Large intestine (tissue), 12 donors: ENCODE measurements at places on chromosomes 4 and X. TPM values are rescaled to one million over a fixed set of nuclear protein-coding genes. Genes with fewer than 3 reads are reported as not detected.

- H3K4me3 ChIP-seq, result no peak overlapping the region
- no peaks in the 10 kb centered on the region for H3K4me1 ChIP-seq
- DNase-seq, result peak; percentile 77
Measured at GRCh38 chrX:56802921-56803849, 74.1 kb downstream of the NBDY start.

DNA sequence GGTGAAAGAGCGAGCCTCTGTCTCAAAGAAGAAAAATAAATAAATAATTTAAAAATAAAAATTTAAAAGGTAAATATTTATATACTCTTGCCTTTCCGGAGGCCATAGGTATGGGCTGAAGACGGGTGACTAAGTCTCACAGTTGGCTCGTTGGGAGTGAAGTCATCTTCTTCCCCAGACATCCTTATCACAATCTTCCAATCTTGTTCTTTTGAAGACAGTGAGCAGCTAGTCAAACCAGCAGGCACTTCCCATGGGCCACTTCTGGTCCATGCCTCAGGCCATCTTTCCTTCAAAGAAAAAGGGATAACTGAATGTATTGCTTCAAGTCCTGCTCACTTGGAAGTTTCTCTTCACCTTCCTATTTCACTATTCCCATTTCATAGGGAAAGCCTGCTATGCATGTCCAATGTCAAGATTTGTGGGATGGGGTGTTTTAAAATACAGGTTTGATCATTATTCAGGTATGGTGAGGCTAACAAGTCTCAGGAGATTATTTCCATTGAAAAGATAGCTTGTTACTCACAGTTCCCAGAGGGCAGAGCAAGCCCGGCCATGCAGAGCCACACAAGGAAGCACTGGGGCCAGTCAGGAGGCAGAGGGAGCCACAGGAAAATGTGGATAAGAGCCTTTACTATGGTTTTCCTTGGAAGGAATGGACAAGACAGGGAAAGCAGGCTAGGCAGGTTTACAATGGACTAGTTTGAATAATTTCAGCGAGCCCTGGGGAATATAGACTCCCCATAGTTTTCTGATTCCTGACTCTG, 33.3 kb upstream of the VCX2 start:
- no peak overlapping the region for H3K4me3 ChIP-seq
- no peak overlapping the region for H3K27ac ChIP-seq

DNA sequence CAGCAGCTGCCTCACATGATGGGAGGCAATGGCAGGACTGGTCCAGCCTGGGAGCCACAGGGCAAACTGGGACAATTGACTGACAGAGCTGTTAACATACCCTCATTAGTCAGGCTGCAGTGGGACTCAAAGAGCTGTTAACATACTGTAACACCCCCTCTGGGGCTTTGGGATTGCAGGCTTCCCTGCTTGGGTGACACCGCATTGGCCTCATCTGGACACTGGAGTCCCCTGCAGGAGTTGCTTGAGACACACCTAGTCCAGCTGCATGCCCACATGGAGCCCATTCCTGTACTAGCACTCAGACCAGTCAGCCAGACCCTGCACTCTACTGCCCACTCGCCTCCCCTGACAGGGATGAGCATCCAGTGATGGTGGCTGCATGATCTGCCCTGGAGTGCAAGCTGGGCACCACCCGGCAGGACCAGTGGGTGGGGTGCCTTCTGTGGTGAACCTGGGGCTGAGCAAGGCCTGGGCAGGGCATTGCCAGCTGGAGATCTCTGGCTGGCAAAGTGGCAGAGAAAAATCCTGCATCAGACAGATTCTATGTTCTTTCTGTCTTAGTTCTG, 138.8 kb downstream of the DTHD1 start:
- no peak overlapping the region for H3K27ac ChIP-seq
- DNase-seq, result no peak
- no peaks in the 10 kb centered on the region for H3K36me3 ChIP-seq

- DNase-seq, result no peak
- H3K4me1 ChIP-seq, result no peaks in the 10 kb centered on the region
- H3K27me3 ChIP-seq, result no peaks in the 10 kb centered on the region
- H3K4me3 ChIP-seq, result no peak overlapping the region
- H3K36me3 ChIP-seq, result no peaks in the 10 kb centered on the region
Measured at GRCh38 chr4:83716874-83717273, 181.0 kb downstream of the GPAT3 start.

DNA sequence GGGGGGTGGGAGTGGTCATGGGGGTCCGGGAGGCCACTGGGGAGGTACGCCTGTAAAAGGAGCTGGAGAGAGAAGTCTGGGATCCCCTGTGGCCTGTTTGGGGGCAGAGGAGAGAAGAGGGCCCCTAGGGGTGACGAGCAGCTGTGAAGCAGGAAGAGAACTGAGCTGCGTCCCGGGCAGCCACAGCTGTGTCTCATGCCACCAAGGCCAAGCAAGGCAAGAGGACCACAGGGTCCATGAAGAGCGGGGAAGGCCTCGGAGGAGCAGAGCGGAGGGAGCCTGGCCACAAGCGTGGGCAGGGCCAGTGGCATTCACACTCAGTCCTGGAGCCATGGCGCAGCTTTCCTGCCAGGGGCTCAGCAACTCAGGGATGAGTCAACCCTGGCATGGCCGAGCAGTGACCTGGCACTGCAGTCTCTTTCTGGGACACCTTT, 13.6 kb upstream of the NAT8L start:
- no peaks in the 10 kb centered on the region for H3K36me3 ChIP-seq
- no peak overlapping the region for H3K4me3 ChIP-seq

GRCh38 chr4:38381788-38382187, 282.2 kb upstream of the KLF3 start:
- H3K4me3 ChIP-seq, result no peak overlapping the region
- no peaks in the 10 kb centered on the region for H3K27me3 ChIP-seq
- no peak for DNase-seq
- H3K36me3 ChIP-seq, result no peaks in the 10 kb centered on the region

GRCh38 chrX:134642386-134642785, 15.9 kb downstream of the PLAC1 start:
- H3K4me1 ChIP-seq, result no peaks in the 10 kb centered on the region
- H3K4me3 ChIP-seq, result no peak overlapping the region
- H3K27me3 ChIP-seq, result no peaks in the 10 kb centered on the region
- DNase-seq, result no peak

- peak; percentile 69 for DNase-seq
- no peaks in the 10 kb centered on the region for H3K27me3 ChIP-seq
- H3K4me1 ChIP-seq, result peaks cover 4% of the 10 kb centered on the region
- H3K4me3 ChIP-seq, result no peak overlapping the region
Measured at GRCh38 chrX:5051831-5052491, 1176.7 kb downstream of the NLGN4X start.

GRCh38 chr4:104418286-104418685, 76.4 kb downstream of the CXXC4 start:
- no peaks in the 10 kb centered on the region for H3K27me3 ChIP-seq
- no peaks in the 10 kb centered on the region for H3K36me3 ChIP-seq
- peaks cover 15% of the 10 kb centered on the region for H3K4me1 ChIP-seq
- peak; percentile 23 for DNase-seq
- H3K4me3 ChIP-seq, result no peak overlapping the region

GRCh38 chrX:147565237-147565636, 346.5 kb upstream of the FMR1 start:
- H3K27ac ChIP-seq, result no peak overlapping the region
- no peaks in the 10 kb centered on the region for H3K4me1 ChIP-seq
- H3K36me3 ChIP-seq, result no peaks in the 10 kb centered on the region
- no peaks in the 10 kb centered on the region for H3K27me3 ChIP-seq
- no peak overlapping the region for H3K4me3 ChIP-seq

DNA sequence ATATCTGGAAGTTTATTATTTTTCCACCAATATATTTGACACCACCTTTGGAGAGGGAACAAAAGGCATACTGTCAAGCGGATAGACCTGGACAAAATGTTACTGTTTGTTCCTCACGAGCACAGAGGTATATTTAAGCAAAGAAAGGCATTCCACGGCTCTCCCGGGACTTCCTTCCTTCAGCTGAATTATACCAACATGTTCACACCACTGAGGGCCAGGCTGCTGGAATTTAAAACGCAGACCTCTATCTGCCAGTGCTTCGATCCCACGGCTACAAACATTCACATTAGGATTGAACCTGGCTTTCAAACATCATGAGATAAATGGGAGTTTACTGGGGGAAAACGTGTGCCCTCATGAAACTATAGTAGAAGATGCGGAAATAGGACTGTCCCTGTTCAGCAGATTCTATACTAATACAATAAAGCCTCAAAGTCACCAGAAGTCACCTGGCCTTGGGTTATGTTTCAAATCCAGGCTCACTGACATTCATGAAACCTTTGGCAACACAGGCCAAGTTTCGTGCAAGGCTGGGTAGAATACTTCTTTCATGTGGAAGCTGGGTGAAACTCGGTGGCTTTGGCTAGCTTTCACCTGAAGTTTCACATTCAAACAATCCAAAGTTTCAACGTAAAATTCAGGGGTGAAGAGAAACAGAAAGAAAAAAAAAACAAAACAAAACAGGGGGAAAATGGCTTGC, 39.5 kb downstream of the SORBS2 start:
- peaks cover 14% of the 10 kb centered on the region for H3K4me1 ChIP-seq
- no peak overlapping the region for H3K27ac ChIP-seq
- no peaks in the 10 kb centered on the region for H3K36me3 ChIP-seq
- DNase-seq, result no peak
- no peaks in the 10 kb centered on the region for H3K27me3 ChIP-seq

- no peaks in the 10 kb centered on the region for H3K27me3 ChIP-seq
- H3K4me3 ChIP-seq, result no peak overlapping the region
- peaks cover 3% of the 10 kb centered on the region for H3K4me1 ChIP-seq
Measured at GRCh38 chrX:12972243-12972642, 2.7 kb upstream of the TMSB4X start.

DNA sequence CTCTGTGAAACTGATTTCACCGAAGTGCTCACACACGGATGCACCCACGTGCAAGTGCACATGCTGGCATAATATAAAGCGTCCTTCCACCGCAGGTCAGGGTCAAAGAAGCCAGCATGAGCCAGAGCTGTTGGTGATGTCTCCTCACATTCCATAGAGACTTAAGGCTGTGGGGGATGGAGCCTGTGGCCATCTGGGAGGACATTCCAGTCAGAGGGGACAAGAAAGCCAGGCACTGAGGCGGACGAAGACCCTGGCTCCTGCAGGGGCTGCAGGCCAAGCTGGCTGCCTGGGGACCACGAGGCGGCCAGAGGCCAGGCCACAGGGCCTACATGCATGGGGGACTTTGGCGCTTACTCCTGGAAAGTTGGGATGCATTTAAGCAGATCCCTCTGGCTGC, 7.7 kb downstream of the RNF212 start:
- DNase-seq, result no peak
- H3K27me3 ChIP-seq, result no peaks in the 10 kb centered on the region
- no peak overlapping the region for H3K4me3 ChIP-seq
- H3K27ac ChIP-seq, result no peak overlapping the region
- peaks cover 5% of the 10 kb centered on the region for H3K4me1 ChIP-seq
- H3K36me3 ChIP-seq, result no peaks in the 10 kb centered on the region

DNA sequence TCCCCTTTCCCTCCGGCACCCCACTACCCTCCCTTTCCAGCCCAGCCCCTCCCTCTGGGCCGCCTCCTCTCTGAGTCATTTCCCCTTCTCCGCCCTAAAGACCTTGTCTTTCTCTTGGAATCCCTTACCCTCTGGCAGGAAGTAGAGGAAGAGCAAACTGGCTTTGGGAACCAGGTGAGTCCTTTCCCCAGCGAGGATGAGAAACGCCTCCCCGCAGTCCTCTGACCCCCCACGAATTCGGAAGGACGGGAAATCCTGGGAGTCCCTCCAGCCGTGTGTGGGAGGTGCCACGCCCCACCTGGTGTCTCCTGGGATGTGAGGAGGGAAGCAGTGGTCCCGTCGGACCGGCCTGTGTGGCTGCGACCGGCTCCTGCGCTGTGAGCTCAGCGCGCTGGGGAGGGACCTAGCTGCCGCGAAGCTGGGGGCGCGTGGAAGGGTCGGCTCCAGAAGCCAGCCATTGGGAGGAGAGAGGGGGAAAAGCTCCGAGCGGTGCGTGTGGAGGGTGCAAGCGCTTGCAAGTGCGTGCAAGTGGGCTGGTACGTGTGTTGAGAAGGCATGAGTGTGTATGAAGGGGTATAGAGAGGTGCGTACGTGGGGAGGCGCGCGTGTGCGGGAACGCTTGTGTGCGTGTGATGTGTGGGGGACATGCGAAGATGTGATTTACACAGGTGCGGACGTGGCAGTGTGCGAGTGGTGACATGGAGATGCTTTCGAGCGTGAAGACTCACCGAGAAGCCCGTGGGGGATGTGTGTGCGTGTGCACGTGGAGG, 46.3 kb downstream of the TEX13B start:
- no peak overlapping the region for H3K27ac ChIP-seq
- H3K36me3 ChIP-seq, result no peaks in the 10 kb centered on the region
- H3K4me3 ChIP-seq, result peak overlapping the region; percentile 49
- H3K4me1 ChIP-seq, result no peaks in the 10 kb centered on the region

DNA sequence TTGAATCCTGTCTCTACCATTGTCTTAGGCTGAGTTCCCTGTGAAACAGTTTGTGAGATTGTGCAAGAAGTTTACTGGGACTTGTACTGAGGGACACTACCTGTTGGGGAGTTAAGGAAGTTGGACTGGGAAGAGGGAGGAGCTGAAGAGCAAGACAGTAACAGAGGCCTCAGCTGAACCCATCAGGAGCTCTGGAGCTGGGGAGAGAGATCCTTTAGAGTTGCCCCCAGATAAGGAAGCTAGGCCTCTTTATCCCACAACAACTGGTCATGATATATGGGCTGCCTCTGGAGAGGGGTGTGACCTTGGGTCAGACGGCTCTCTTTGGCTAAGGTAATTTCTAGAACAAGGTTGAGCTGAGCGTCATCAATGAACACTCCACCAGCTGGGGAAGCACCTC, 137.8 kb upstream of the SLC4A4 start:
- H3K36me3 ChIP-seq, result no peaks in the 10 kb centered on the region
- peak; percentile 63 for DNase-seq
- H3K4me3 ChIP-seq, result no peak overlapping the region
- no peaks in the 10 kb centered on the region for H3K27me3 ChIP-seq
- peaks cover 29% of the 10 kb centered on the region for H3K4me1 ChIP-seq

The PNMA6F gene
- polyA plus RNA-seq, result 0.01 TPM

The HSFX1 gene
- polyA plus RNA-seq, result 3.1 TPM

The COL4A6 gene
- polyA plus RNA-seq, result 6.8 TPM

The SLC10A6 gene
- 0.16 TPM for polyA plus RNA-seq

The TCEAL1 gene
- polyA plus RNA-seq, result 31.0 TPM

The SPANXN4 gene
- not detected for polyA plus RNA-seq

The HS3ST1 gene
- polyA plus RNA-seq, result 1.4 TPM

The SOX3 gene
- not detected for polyA plus RNA-seq

The UGT2A1 gene
- polyA plus RNA-seq, result 0.04 TPM

The SPRY1 gene
- 97.7 TPM for polyA plus RNA-seq

The ARHGEF9 gene
- 32.5 TPM for polyA plus RNA-seq
